ENCODE measurements at places on chromosomes 3 and 15.

DNA sequence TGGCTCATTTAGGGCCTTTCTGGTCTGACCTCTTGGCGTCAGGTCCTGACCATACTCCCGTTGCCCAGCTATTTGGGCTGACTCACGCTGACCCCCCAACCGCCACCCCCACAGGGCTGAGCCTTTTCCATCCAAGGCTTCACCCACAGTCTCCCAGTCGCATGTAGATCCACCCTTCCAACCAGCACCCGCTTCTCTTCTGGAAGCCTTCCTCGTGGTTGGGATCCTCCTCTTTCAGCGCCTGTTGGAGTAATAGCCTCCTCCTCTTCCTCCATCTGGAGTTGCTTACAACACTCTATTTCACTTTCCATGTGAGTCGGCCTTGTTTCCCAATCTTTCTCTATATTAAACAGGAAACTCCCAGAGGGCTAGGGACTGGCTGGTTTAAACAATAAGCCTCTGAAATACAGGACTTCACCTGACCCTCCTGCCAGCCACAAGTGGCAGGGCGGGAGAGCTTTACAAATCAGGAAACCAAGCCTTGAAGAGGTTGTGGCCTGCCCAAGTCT is 2.1 kb upstream of the ALAS1 start:
- DNase-seq = no peak

DNA sequence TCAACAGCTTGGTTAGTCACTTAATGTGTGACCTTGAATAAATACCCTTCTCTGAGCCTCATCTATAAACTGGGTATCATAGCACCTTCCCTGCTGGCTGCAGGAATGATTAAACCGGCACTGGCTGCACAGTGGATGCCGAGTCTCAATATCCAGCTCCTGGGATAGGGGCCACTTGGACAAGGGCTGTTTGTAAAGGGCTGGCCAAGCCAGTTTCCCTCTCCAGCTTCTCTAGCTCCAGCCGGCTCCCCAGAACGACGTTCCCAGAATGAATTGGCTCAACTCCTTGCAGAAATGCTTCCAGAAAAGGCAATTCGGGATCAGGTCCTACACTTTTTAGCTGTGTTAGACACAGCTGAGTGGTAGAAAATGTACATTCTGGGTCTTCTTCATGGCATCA is 58.8 kb downstream of the LSM3 start:
- no peak for DNase-seq

- DNase-seq = no peak
Measured at GRCh38 chr3:172325461-172325860, 122.8 kb downstream of the GHSR start.

DNA sequence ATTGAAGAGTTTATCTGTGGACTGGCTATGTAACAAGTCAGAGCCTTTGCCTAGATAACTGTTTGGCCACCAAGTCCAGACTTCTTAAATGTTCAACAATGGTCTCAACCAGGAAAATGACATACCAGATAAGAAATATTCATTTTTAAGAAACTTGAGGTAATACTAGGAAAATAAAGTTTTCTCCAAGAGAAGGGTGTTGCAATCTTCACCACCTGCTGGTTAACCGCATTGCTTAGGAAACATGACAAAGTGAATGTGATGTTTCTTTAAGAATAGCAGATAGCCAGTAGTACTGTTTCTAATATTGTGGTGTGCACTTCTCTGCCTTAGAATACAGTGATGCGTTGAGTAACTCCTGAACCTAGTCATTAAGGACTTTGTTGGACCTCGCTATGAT is 321.5 kb upstream of the CADM2 start:
- DNase-seq = no peak

DNA sequence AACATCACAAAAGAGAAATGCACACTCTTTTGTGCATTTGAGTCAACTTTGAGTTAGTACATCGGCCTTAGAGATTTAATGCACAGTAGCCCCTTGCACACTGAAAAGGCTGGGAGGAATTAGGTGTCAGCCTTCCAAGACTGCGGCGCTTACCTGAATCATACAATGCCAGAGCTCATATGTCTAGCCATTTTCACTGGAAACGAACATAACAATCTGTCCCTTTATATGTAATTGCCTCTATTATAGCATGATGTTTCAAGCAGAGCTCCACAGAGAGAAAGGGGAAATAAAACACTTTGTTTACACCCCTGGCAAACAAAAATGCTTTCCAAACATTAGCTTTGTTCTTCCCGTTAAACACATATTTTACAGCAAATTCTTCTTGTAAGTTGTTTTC is 315.7 kb upstream of the SLCO3A1 start:
- DNase-seq = no peak

DNA sequence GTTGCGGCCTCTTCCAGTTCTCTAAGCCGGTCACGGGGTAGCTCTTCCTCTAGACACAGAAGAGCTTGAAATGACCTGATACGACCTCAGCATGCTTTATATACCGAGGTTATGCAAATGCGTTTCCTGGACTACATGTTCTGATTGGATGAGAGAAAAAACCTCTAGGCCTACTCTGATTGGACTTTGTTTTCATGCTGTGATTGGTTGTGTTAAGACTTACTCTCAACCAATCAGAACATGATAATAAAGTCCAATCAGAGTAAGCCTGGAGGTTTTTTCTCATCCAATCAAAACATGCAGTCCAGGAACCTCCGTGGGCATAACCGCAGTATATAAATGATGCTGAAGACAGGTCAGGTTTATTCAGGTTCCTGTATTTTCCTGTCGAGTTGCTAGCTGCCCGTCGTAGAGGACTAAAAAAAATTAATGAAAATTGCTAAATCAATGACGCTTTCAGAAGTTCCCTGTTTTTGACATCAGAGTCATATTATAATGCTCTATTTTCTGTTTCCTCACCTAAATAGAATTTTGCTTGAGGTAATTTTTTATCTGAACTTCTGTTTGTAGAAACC is 177.4 kb downstream of the POTEB3 start:
- DNase-seq = no peak

DNA sequence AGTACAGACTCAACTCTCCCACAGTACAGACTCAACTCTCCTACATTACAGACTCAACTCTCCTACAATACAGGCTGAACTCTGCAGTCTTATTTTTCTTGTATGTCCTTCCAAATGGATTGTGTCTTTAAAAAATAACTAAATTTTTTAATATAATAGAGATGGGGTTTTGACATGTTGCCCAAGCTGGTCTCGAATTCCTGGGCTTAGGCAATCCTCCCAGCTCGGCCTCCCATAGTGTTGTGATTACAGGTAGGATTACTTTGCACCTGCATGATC is 31.2 kb upstream of the UBXN7 start:
- no peak for DNase-seq

GRCh38 chr15:100601163-100601562 is 821 bp downstream of the LINS1 start:
- DNase-seq = no peak

GRCh38 chr3:115698851-115699591 is 75.7 kb downstream of the GAP43 start:
- no peak for DNase-seq

- DNase-seq = no peak
Measured at GRCh38 chr3:60953351-60953750, 297.9 kb downstream of the FHIT start.

GRCh38 chr15:59338414-59338813 is 34.3 kb downstream of the MYO1E start:
- no peak for DNase-seq
